ENCODE measurements at places on chromosomes 4 and X.

- no peak for DNase-seq
These were observed 75.7 kb upstream of the ARHGAP24 start for GRCh38 chr4:85399270-85399669.

DNA sequence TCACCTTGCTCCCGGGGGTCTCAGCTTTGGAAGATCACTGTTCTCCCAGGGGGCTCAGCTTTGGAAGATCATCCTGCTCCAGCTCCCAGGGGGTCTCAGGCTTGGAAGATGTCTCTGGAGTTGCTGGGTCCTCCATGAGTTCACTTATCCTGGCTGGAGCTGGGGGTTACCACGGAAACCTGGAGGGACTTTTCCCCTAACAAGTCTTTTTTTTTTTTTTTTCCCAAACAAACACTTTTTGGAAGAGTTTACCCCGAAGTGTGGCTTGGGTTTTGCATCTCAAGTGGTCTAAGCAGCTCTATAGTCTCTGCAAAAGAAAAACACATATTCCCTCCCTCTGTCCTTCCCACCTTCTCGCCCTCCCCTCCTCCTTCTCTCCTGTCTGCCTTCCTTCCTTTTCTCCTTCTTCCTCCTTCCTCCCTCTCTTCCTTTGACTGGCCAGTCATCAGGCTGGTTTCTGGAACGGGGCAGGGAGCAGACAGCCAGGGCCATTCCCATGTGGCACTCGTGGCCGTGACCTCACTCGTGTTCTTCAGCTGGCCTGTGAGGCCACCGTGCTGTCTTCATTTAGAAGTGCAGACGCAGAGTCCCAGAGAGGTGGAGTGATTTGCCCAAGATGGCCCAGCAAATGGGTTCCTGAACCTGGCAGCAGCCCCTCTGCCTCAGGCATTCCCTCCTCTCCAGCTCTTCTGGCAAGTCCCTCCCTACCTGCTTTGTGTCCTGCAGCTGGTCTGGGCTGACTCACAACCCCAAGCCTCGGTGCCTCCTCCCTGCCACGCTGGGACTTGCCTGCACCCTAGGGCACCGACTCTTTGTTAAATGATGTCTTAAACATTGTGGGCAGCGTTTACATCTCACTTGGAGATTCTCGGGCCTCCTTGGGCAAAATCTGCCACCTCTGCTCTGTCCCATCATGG is 25.9 kb upstream of the HMX1 start:
- DNase-seq, result no peak

GRCh38 chrX:109793191-109793590 is 60.1 kb upstream of the ACSL4 start:
- no peak for DNase-seq

- DNase-seq, result no peak
These were observed 33.1 kb downstream of the TET2 start for GRCh38 chr4:105179539-105180401.

DNA sequence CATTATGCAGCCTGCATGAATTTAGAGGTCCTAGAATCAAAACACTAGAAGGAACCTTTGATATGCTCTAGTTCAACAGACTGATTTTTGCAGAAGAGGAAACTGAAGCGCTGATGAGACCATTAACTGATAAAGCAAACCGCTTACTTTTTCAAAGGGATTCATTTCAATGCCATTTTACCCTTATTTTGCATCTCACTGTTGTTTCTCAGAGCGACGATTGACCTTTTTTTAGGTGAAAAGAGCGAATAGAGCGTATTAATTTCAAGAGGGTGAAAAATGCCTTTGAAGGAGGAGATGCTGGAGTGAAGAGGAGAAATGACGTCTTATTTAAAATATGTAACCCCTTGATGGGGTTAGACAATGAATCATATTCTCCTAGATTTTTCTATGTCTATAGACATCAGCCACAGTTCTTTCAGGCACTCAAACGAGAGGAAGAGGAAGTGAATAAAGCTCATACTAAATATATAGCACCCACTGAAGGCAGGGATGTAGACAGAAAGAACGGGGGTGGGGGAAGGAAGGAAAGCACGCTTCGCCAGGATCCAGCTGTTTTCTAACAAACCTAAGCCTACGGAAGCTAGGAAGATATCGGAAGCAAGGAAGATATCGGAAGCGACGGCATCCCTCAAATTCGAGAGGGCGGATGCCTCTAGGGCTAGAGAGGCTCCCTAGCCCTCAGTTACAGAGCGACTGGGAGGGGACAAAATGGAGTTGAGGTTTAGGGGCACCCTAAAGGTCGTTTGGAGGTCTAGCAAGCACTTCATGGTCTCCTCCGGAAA is 848 bp downstream of the ACSL4 start:
- peak; percentile 4 for DNase-seq

DNA sequence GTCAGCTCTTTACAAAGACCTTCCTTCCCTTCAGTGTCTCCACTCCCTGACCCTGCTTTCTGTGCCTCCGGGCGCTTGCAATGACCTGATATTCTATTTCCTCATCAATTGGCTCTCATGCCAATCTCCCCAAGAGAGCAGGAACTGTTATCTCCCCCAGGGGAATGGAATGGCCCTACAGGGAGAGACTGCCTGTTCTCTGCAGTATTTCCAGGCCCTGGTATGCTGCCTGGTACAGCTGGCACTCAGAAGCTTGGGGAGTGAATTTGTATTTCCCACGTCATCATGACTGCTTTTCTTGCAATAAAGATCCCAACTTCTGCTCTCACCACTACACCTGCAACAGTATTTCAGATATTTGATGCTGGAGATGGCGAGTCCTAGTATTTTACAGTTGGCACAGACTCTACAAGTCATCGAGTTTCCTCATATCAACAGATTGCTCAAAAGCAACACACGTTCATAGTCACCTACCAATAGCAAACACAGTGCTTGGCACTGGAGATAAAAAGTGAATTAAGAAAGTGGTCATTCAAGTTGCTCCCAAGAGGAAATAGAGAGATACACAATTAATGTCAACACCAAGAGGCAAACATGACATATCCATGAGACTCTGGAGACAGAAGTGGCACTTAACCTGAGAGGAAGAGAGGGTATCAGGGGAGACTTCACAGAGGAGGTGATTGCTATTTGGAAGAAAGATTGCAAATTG is 90.5 kb upstream of the EGFL6 start:
- DNase-seq, result no peak

GRCh38 chrX:15471028-15471427 is 22.1 kb downstream of the PIR start:
- DNase-seq, result peak; percentile 11

GRCh38 chr4:188620608-188621007 is 481.4 kb downstream of the TRIML1 start:
- no peak for DNase-seq

- DNase-seq, result no peak
These were observed 155.3 kb upstream of the EDNRA start for GRCh38 chr4:147325571-147325981.

- no peak for DNase-seq
These were observed 12.5 kb upstream of the CLNK start for GRCh38 chr4:10697086-10697485.

GRCh38 chr4:34964613-34965012 is 1279.7 kb downstream of the ARAP2 start:
- DNase-seq, result no peak

GRCh38 chr4:169414913-169415312 is 144.2 kb upstream of the SH3RF1 start:
- DNase-seq, result no peak

DNA sequence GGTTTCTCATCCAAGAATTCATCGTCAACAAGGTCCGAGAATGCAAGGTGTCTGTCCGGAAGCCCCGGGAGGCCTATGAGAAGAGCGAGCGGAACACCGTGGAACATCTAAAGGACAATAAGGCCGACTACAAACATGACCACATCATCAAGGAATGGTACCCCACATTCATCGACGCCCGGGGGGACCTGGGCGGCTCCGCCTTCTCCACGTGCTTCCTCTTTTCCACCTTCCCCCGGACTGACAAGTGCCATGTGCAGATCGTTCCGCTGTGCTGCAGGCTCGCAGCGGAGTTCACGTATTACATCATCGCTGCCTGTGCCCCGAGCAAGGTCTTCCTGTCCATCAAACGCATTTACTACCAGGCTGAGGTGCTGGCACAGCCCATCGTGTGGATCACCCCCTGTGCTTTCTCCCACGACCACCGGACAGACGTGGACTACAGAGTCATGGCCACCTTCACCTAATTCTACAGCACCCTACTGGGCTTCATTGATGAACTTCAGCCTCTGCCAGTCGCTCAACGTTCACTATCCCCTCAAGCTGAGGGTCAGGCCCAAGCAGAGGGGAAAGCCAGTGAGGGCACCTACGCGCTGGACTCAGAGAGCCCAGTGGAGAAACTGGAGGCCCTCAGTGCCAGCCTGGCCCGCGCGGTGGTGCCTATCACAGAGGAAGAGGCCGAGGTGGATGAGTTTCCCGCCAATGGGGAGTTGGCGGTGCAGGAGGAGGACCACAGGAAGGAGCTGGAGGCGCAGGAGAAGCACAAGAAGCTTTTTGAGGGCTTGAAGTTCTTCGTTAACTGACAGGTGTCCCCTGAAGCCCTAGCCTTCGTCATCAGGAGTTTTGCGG is 125.9 kb upstream of the PABPC4L start:
- no peak for DNase-seq

- DNase-seq, result no peak
These were observed 166.4 kb downstream of the NSUN7 start for GRCh38 chr4:40916218-40916555.

DNA sequence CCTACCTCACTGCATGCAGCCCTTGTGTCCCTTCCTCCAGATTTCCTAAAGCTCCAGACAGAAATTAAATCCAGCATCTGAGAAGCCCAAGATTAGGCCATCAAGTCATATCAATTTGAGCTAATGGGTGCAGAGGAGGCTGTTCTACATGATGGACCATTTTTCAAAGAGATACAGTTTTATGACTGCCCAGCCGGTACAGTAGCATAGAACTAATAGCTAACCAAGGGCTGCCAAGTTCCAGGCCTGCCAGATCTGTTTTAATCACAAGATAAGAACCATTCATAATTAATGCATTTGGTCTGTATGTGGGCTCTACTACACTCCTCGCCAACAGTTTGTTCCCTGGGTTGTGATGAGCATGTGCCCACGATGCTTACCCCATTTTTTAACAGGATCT is 73.9 kb upstream of the PLAC1 start:
- DNase-seq, result no peak

- DNase-seq, result no peak
These were observed 1.2 kb downstream of the BCORL1 start for GRCh38 chrX:129983575-129984110.

GRCh38 chrX:136112778-136113177 is 34.6 kb upstream of the FHL1 start:
- no peak for DNase-seq

- DNase-seq, result no peak
These were observed 28.2 kb upstream of the SORBS2 start for GRCh38 chr4:185840201-185840600.

All from stimulated activated CD4-positive, alpha-beta T cell treated with anti-CD3 and anti-CD28 coated beads, TNF-alpha, amount 100 ng/mL, for 4 hours (primary cell).